Activated CD4-positive, alpha-beta T cell treated with anti-CD3 and anti-CD28 coated beads, Interleukin-2, amount 50 U/mL, for 48 hours (primary cell): ENCODE measurements at places on chromosomes 16 and 17.

GRCh38 chr16:7547736-7548135 is 215.1 kb downstream of the RBFOX1 start:
- no peak for DNase-seq

DNA sequence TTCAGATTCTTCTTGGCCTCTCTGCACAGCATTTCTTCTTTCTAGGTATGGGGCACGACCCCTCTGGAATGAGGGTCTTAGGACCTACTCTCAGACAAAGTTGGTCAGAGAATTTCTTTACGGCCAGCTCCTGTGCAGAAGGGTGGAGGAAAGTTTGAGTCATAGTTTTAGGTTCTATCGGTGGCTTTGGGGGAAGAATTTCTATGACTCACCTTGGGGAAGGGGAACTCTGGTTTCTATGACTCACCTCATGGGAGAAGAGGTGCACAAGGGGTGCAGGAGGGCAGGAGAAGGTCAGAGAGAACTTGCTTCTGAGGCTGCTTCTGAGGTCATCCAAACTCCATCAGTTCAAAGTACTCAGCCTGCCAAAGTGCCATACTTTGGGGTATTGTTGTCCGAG is 2.5 kb upstream of the ABCC12 start:
- DNase-seq, result peak; percentile 35

- DNase-seq, result no peak
Observed at GRCh38 chr16:88070341-88070740, 119.1 kb downstream of the BANP start.

DNA sequence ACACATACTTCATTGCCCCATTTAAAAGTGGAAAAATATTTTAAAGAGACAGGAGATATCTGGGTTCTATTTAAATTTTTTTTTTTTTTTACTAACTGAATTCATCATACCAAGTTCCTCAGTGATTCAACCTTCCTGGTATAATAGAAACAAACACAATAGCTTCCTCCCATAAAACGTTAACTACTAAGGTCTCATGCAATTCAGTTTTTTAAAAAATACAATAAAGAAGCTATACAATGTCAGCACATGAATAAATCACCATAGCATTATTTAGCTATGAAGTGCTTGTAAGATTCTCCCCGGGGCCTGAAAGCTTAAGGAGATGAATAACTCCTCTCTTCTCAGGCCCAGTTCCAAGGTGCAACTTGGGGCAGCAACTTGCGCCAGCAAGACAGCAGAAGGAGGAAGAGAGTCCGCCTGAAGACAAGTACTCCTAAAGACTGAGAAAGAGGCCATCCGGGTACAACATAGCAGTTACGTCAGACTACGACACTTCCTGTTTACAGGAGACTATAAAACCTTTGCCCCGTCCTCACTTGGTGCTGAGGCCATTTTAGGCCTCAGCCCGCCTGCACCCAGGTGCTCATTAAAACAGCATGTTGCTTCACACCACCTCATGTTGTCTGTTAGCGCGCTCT is 81.5 kb downstream of the MYO1D start:
- no peak for DNase-seq

DNA sequence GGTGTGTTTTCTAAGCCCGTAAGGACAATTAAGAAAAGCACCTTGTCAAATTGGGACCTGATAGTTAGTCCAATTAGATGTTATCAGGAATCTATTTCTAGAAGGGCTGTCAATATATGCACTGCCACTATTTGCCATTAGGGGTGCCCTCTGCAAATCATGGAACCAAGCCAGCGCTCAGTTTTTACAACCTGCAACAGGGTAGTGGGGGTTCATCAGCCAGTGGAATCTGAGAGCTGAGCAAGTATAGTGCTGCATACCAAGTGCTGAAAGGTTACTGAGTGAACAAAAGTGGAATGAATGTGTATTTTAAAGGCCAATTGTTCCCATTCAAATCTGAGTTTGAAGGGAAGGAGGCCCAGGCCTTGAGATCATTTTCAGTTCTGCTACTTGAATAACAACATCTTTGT is 10.4 kb downstream of the PRR11 start:
- DNase-seq, result peak; percentile 29

- DNase-seq, result no peak
Observed at GRCh38 chr16:19582050-19582831, 26.7 kb downstream of the VPS35L start.

- DNase-seq, result no peak
Observed at GRCh38 chr16:17457997-17458396, 12.8 kb downstream of the XYLT1 start.

DNA sequence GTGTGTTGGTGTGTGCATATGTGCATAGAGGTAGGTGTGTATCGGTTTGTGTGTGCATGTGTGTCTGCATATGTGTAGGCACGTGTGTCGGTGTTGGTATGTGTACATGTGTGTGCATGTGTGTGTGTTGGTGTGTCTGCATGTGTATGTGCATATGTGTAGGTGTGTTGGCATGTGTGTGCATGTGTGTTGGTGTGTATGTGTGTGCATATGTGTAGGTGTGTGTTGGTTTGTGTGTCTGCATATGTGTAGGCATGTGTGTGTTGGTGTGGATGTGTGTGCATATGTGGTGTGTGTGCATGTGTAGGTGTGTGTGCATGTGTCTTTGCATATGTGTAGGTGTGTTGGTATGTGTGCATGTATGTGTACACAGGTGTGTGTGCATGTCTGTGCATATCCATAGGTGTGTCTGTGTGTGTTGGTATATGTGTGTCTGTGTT is 3.9 kb upstream of the AATK start:
- DNase-seq, result no peak

DNA sequence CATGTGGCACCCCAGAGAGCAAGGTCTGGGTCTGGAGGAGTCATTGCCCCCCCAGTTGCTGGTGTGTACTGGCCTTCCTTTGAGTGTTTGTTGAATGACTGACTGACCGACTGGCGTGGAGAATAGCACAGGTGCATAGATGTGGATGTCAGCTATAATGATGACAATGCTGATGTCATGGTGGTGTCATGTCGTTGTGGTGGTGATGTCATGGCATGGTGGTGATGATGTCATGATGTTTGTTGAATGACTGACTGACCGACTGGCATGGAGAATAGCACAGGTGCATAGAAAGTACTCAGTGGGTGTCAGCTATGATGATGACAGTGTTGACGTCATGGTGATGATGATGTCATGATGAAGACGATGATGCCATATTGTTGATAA is 22.1 kb downstream of the TMEM114 start:
- DNase-seq, result no peak

- DNase-seq, result no peak
Observed at GRCh38 chr17:6669479-6670212, 18.1 kb downstream of the C17orf100 start.

DNA sequence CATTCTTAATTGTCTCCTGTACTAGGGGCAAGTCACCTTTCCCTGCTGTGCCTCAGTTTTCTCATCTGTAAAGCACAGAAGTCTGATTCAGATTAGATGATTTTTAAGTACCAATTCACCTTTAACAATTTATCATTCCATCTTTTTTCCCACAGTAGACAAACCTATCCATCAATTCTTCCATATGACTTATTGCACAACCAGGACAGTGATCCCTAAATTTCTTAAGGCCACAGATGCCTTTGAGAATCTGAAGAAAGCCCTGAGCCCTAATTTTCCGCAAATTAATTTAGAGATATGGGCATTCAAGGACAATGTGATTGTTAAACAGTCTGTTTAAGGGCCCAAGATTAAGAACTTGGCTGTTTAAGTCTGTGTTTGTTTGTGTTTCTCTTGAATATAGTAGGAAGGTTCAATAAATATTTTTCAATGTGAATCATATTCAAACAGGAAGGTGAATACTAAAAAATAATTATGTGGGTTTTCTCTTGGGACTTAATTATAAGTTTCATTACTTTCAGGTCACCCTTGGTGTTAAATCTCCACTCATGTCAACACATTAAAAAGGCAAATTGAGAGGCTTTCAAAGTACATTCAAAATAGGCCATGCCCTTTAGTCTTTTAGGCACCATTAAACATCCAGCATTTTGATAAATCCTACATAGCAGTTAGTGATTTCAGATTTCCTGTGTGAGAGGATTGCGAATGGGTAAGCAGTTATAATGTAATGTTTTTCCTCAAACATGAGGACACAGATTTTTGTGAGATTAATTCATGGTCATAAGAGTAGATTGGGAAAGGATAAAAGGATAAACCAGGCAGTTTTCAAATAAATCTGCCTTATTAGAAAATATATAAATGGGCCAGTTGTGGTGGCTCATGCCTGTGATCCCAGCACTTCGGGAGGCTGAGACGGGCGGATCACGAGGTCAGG is 34.9 kb upstream of the MMD start:
- DNase-seq, result no peak

DNA sequence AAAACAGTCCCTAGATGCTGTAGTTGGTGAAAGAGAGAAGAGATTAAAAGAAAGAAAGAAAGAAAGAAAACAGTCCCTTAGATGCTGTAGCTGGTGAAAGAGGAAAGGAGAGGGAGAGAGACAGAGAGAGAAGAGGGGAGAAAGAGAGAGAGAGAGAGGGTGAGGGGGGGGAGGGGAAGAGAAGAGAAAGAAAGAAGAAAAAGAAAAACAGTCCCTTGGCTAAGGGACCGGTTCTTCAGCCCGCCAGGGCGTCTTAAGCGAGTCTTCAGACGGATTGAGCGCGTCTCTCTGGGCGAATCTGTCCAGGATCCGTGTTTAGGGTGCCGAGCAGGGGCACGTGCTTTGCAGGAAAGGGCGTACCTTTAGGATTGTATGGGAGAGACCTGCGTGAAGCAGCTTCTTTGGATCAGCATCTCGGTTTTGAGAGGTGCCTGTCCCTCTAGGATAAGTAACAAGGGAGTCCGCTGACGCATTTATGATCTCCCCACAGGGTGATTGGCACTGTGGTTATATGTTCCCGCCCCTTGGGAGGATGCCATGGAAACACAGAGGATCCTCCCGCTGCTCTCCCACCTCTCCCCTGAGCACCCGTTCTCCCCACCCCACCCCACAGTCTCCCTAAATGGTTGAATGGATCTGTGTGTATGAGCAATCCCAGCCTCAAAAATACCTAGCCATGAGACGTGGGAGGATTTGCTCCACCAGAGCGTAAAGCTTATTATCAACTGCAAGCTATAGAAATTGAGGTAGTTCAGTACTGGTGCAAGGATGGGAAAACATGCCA is 16.7 kb downstream of the GNGT2 start:
- DNase-seq, result peak; percentile 32

DNA sequence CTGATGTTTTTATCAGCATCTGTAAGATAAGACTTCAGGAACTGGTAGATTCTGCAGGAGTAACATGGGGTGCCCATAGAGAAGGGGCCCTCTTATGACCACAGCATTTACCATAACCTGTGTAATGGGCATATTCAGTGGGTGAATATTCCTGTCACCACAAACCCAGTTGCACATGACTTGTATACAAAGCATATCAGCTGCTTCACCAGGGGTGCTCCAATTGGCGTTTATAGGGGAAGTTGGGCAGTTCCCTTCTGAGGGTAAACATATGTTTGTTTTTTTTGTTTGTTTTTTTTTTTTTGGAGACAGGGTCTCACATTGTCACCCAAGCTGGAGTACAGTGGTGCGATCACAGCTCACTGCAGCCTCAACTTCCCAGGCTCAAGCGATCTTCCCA is 11.5 kb upstream of the ZG16 start:
- no peak for DNase-seq

- no peak for DNase-seq
Observed at GRCh38 chr16:450385-450784, 24.9 kb downstream of the RAB11FIP3 start.

GRCh38 chr16:89581045-89581695 is 5.6 kb downstream of the CPNE7 start:
- DNase-seq, result no peak

GRCh38 chr17:50882851-50883250 is 16.7 kb upstream of the TOB1 start:
- no peak for DNase-seq

DNA sequence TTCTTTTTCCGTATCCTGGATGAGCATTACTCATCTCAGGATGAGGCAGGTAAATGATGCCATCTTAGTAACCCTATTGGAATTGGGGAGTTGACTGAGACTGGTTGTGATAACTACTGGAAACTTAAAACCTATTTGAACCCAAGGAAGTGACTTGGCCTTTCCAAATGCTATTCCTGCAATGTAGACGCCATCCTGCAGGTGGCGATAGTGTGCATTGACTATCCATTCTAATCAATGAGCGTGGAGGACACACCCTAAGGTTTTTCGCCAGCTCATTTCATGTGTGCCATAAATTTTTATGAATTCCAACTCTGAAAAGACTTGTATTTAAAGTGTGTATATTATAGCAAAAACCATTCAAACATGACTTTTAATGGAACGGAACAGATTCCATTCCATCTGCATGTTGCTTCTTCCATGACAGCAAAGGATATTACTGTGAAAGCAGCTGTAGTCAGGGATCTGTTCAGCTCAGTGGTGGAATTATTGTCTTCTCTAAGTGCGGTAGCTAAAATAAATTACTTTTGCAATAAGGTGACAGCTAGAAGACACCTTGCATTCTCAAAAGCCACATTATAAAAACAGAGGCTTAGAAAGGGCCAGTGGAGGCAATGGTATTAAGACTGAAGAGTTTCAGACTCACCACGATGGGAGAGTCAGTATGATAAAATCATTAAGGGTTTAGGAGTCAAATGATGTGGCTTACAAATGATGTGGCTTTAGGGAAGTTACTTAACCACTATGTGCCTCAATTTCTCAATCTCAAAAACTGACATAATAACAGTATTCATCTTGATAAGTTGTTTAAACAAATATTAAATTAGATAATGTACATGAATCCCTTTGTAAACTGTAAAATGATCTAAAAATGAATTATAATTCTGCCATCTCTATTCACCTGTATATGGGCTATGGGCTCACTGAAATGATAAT is 55.5 kb downstream of the SYT17 start:
- DNase-seq, result peak; percentile 68

- no peak for DNase-seq
Observed at GRCh38 chr16:89375021-89375420, 115.3 kb downstream of the ANKRD11 start.

GRCh38 chr16:49567950-49568349 is 194.3 kb downstream of the C16orf78 start:
- no peak for DNase-seq

DNA sequence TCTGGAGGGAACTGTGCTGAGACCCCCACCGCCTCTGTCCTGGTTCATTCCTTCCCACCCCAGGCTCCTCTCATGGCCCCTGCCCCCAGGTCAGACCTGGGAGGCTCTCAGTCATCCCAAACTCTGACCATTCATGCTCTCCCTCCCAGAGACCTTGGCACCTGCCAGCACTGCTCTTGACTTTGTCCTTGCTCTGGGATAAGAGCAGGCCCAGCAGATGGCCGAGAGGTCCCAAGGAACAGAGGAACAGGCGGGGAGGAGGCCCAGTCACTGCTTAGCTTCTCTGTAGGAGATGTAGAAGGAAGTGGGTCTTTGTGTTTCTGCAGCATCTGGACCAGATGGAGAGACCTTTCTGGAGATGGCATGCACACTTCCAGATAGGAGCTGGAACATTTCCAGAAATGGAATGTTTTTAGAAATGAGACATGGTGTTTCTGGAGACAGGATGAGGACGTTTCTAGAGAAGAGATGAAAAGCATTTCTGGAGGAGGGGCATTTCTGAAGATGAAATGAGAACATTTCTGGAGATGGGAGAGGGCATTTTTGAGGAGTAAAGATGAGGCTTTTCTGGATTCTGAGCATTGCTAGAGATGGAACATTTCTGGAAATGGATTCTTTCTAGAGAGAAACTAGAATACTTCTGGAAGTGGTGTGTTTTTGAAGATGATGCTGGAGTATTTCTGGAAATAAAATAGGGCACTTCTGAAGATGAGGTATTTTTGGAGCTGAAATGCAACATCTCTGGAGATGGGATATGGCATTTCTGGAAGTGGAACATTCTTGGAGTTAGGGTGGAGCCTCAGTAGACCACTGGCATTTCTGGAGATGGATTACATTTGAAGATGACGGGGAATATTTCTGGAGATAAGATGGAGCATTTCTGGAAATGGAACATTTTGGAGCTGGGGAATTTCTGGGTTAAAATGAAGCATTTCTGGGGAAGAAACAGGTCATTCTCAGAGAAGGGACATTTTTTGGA is 55.2 kb downstream of the RAI1 start:
- no peak for DNase-seq
